ENCODE measurements at places on chromosomes 4 and X.

DNA sequence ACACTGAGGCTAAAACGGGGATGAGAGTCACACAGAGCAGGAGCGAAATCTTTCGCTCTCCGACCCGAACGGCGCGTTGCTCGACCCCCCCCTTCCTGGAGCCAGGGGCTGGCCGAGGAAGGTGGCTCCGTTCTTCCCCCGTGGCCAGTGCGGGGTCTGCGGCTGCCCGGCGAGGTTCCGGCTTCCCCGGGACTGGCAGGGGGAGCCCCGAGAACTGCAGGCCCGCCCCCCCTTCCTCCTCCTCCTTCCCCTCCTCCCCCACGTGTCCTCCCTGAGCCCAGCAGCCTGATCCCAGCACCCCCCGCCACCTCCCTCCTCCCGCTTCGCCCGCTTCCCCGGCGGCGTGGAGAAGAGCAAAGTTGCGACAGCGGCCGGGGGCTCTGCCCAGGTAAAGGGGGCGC, 2.4 kb upstream of the BCORL1 start:
- no peak for DNase-seq

DNA sequence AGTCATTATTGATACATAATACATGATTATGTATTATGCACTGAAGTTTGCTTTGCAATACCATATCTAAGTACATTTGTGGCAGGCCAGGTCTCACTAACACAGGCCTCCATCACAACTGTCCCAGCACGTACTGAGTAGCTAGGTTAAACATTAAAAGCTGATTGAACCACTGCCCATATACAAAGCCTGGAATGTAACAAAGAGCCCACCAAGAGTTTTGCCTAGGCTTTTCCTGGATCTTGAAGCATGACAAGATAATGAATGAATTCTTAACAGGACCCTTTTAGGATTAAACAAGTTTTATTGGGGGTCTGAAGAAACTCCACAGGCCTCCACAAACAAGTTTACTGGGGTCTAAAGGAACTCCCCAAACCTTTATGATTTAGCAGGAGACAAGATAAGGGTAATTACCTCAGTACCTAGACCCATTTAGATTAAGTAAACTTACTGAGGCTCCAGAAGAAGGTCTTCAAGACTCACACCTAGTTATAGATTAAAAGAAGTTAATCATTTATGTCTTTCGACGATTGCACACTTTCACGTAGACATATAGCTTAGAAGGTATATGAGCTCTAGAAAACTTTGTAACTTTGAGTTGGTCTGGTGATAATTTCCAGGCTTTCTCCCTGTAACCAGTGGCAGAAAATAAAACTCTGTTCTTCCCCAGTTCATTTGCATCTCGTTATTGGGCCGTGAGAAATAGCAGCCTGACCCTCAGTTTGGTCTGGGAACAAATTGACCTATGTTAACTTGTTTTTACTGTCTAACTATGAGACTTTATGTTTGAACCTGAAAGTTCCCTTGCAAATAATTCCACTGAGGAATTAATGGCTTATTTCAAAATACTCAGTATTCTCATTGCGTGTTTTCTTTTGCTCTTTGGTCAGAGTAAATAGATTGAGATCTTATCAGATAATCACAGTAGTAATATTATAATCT, 84.8 kb downstream of the PHEX start:
- no peak for DNase-seq

GRCh38 chr4:101334963-101335572, 12.3 kb downstream of the PPP3CA start:
- DNase-seq, result no peak

DNA sequence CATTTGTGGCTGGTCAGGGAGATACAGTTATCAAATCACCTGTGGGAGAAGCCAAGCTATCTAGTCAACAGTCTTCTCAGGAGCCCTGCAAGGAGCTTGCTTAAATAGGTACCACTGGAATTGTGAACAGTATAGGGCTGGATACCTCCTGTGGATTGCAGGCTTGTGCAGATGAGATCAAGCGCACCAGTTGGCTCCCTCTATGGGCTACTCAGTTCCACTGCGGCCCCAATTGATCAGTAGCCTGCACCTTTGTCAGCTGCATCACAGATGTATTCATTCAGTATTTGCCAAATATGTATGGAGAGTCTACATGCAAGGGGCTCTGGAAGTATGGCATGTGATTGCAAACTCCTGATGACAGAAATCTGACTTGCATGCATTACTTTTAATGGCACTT, 28.6 kb downstream of the TEX13A start:
- no peak for DNase-seq

GRCh38 chr4:88008743-88009171, 1.3 kb downstream of the PKD2 start:
- no peak for DNase-seq

GRCh38 chr4:39706334-39706733, 8.4 kb downstream of the UBE2K start:
- DNase-seq, result no peak

DNA sequence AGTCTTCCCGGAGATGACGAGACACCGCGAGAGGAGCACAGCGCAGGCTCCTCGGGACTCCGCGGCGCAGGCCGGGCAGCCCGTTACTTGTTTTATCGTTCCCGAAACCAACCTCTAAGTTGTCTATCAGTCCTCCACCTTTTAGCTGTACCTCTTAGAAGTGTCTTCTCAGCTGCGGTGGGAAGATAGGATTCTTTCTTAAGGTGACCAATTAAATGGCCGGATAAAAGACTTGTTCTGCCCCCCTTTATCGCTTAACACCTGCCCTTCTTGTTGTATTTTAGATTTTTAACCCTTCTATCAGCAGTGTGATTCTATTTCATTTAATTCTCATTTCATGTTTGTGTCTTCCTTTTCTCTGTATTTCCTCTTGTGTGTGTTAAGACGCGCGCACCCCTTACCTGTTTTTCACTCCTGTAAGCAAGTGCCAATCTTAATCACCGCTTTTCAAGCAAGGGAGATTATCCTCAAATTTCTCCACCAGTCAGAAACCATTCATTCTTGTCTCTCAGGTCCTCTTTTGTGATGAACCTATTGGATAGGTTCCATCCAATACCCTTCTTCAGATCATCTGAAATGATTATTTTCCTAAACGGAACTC, at the start of gene SLC9B2:
Gene SLC9B2, minus strand, starts transcription at position 15 of the 601 bp plus-strand sequence. CDS start 9,211 bp downstream, outside the sequence.
- no peak for DNase-seq

GRCh38 chrX:12610079-12610478, 181.1 kb upstream of the PRPS2 start:
- no peak for DNase-seq

DNA sequence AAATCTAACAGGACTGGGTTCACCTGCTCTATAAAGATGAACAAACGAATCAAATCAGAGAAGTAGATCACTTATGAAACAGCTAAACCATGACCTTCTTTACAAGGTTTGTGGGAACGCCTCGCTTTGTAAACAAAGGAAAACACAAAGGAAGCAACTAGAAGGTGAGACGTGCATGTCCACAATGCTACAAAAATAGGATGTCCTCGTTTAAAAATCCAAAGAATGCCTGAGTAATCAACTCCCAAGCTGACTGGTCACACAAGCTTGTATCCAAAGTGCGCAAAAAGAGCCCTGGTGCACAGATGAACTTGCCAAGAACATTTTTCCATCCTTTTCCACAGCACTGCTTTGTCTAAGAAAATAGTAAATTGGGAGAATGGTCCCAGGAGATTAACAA, 6.3 kb upstream of the SH3KBP1 start:
- no peak for DNase-seq

DNA sequence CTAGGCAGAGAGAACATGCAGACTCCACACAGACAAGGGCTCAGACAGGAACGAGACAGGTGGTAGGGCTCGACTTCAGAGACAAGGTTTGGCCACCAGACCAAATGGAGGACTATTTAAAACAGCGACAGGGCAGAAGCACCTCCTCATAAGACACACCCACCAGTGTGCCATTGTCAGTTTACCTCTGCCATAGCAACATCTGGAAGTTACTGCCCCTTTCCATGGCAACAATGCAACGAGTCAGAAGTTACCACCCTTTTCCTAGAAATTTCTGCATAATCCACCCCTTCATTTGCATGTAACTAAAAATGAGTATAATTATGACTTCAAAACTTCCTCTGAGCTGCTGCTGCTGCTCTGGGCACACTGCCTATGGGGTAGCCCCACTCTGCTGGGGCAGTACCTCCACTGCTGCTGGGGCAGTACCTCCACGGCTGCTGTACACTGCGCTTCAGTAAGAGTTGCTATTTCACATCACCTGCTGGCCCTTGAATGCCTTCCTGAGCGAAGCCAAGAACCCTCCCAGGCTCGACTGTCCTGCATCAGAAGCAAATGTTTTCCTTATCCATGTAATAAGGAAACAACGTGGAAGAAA, 2222.3 kb upstream of the AGA start:
- DNase-seq, result no peak

- DNase-seq, result no peak
Measured at GRCh38 chrX:150967786-150968185, 15.3 kb upstream of the HMGB3 start.

DNA sequence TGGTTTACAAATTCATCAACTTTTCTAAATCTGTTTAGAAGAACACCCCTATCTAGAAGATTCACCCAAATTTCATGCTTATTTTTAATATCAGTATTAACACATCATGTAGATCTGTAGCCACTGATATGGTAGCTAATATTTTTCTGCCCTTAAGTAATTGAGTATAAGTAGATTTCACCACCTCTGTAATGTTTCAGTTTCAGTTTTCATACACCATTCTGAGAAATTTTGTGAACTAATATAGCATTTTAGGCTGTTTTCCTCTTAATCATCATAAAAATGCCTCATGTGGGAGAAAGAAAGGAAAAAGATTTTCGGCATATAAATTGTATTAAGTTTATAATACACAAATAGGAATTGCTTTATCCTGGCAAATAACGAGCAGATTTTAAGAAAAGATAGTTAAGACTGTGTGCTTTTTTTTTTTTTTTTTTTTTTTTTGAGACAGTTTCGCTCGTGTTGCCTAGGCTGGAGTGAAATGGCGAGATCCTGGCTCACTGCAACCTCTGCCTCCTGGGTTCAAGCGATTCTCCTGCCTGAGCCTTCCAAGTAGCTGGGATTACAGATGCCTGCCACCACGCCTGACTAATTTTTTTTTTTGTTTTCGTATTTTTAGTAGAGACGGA, 21.4 kb upstream of the RBPJ start:
- DNase-seq, result peak; percentile 5

DNA sequence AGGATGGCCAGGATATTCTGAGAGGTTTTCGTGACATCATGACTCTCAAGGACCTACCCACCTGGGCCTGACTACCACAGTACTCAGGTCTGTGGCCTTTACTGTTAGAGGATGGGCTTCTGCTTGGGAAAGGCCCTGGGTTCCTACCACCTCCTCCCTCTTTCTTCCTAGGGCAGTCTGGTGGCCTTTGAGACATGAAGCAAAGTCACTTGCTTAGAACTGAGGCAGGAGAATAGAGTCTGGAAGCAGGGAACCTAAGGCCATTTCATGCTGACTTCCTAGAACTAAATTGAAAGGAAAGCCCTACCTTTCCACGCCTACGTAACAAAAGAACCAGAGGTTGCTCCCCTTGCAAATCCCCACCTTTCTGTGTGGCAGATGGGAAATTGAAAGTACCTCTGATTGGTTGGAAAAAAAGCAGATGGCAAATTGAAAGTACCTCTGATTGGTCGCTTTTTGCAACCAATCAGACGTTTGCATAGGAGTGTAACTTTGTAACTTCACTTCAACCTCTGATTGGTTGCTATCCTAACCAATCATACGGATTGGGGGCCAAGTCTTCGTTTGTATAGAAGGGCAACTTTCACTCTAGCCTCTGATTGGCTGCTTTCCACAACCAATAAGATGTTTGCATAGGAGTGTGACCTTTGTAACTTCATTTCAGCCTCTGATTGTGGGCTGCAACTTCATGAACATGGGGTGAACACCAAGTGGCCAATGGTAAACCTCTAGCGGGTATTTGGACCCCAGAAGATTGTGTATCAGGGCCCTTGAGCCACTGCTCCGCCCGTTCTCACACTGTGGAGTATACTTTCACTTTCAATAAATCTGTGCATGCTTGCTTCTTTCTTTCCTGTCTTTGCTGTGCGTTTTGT, 9.9 kb upstream of the AKAP14 start:
- DNase-seq, result no peak

DNA sequence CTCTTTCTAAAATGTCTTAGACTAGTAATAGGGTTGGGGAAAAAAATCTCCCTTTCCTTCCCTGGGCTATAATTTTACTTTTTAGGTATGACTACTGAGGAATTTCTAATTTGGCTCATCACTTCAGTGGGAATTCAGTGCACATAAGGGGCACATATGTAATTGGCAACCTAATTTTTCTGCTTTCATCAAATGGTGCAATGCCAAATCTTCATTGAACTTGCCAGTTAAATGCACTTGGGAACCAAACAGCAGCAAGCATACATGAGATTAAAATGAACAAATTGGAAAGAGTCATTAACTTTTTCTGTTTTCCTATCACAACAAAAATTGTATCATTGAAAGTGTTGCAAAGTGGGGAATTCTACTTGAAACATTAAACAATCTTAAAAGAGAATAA, 2.9 kb upstream of the CCSER1 start:
- no peak for DNase-seq

- no peak for DNase-seq
Measured at GRCh38 chrX:103099691-103100090, 6.7 kb upstream of the NXF3 start.

GRCh38 chr4:153170407-153170806, 33.8 kb upstream of the TRIM2 start:
- no peak for DNase-seq

DNA sequence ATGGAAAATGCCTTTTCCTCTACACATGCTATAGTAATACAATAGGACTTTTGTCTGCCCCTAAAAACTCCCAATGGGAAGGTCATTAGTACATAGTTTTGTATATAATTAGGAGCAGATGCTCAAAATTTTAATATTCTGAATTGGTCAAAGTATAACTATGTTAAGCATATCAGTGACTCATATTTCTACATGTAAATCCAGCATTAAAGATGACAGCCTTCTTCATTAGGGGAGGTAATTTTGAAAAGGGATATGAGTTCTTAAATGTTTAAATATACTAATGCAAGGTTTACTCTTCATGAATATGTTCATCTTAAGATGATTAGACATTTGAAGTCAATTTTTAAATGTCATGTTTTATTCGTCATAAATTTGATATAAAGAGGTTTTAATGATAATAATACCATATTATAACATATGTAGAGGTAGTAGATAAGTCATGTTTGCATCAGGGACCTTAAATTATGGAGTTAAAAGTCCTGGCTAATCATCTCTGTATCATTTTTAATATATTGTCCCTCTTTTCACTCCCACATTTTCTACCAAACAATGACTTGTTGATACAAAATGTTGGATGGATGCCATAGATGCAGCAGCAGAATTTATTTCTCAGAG, 218.8 kb downstream of the STPG2 start:
- DNase-seq, result no peak

DNA sequence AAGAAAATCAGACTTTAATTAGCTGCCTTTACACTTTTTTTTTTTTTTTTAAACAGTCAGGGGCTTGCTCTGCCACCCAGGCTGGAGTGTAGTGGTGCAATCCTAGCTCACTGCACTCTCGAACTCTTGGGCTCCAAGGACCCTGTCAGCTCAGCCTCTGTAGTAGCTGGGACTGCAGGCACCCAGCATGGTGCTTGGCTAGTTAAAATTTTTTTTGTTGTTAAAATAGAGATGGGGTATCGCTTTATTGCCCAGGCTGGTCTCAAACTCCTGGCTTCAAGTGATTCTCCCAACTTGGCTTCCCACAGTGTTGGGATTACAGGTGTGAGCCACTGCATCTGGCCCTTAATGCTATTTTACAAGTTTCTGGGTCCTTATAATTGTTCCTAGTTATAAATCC, 359.1 kb downstream of the SPRY1 start:
- DNase-seq, result no peak
